K562 (cell line): ENCODE measurements at places on chromosomes 2 and 18.

- H3K27ac ChIP-seq, result no peak overlapping the region
- DNase-seq, result no peak
- no peak overlapping the region for H3K4me3 ChIP-seq
- no peaks in the 10 kb centered on the region for H3K27me3 ChIP-seq
- H3K36me3 ChIP-seq, result no peaks in the 10 kb centered on the region
- H3K4me1 ChIP-seq, result no peaks in the 10 kb centered on the region
Observed at GRCh38 chr2:193973781-193974180, 1683.2 kb upstream of the SLC39A10 start.

GRCh38 chr2:197674591-197674990, 796 bp downstream of the RFTN2 start:
- H3K27me3 ChIP-seq, result no peaks in the 10 kb centered on the region
- H3K4me1 ChIP-seq, result no peaks in the 10 kb centered on the region
- no peak for DNase-seq
- H3K4me3 ChIP-seq, result no peak overlapping the region
- H3K27ac ChIP-seq, result no peak overlapping the region

DNA sequence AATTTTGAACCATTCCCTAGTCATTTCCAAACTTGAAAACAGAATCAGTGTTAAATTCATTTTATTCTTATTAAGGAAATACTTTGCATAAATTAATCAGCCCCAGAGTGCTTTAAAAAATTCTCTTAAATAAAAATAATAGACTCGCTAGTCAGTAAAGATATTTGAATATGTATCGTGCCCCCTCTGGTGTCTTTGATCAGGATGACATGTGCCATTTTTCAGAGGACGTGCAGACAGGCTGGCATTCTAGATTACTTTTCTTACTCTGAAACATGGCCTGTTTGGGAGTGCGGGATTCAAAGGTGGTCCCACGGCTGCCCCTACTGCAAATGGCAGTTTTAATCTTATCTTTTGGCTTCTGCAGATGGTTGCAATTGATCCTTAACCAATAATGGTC, 5.5 kb upstream of the MROH2A start:
- no peaks in the 10 kb centered on the region; the same call in 2 of the 3 replicates for H3K27me3 ChIP-seq
- H3K4me3 ChIP-seq, result no peak overlapping the region
- no peaks in the 10 kb centered on the region for H3K36me3 ChIP-seq

- H3K36me3 ChIP-seq, result no peaks in the 10 kb centered on the region
- no peaks in the 10 kb centered on the region; the same call in 2 of the 3 replicates for H3K27me3 ChIP-seq
- H3K27ac ChIP-seq, result no peak overlapping the region
- H3K4me1 ChIP-seq, result no peaks in the 10 kb centered on the region
Observed at GRCh38 chr2:199589306-199589705, 131.6 kb upstream of the SATB2 start.

DNA sequence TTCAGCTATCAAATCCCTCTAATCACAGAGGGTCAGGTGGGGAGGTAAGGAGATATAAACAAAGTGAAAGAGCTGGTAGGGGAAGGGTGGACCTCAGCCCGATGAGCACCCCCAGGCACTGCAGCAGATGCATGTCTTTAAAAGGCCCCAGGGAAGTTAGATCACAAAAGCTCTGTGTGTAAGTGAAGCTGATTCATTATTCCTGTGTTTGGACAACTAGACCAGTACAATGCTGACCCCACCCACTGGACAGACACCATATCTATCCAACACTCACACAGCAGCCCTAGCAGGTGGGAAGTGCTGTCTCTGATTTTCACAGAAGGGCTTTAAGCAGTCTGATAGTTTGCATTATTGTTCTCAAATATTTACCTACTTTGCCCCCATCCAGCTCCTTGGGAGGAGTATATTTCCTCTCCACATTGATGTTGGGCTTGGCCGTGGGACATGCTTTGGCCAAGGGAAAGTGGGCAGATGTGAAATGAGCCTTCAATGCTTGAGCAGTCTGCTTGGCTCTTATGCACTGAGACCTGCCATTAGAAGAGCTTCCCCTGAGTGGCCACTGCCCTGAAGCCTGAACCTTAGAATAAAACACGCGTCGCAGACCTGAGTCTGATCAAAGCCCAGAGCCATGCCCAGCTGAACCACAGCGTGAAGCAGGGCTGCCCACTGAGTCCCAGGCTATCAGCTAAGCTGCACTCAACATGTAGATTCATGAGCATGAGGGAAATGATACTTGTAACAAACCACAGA, 111.4 kb downstream of the COPS8 start:
- no peak overlapping the region for H3K27ac ChIP-seq
- peaks cover 5% of the 10 kb centered on the region; the same call in 1 of the 2 replicates for H3K4me1 ChIP-seq
- DNase-seq, result no peak
- H3K36me3 ChIP-seq, result no peaks in the 10 kb centered on the region

DNA sequence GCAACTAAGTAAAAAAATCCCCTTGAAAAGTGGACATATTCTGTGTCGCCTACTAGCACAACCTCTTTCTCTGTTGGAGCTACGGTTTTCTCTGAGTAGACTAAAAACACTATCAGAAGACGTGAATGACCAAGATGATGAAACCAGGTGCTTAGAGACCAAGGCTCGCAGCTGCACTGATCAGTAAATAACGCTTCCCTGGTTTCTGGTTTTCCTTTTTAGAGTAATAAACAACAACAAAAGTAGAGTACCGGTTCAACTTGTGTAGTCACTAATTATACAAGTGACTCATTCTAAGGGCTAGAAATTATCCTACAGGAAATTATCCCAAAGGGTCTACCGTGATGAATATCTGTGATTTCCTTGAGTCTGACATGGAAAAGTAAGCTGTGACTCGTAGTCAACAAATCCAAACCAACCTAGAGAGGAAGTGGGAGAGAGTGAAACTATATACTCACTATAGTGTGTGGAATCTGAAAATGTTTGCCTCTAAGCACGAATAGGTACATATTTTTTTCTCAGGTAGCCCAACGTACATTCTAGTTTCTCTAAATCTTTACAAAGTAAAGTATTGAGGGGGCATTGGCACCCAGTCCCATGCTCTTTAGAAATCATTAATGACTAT, 17.8 kb downstream of the RASGRP3 start:
- no peak overlapping the region for H3K27ac ChIP-seq
- no peak for DNase-seq
- no peak overlapping the region for H3K4me3 ChIP-seq
- peaks cover 10% of the 10 kb centered on the region for H3K27me3 ChIP-seq
- no peaks in the 10 kb centered on the region for H3K4me1 ChIP-seq

GRCh38 chr2:208300847-208301618, 35.0 kb downstream of the PIKFYVE start:
- no peak for DNase-seq
- H3K36me3 ChIP-seq, result peaks cover 73% of the 10 kb centered on the region
- H3K4me3 ChIP-seq, result no peak overlapping the region
- 0 out of 2 replicates have a peak, but pooled peaks cover under 1% of the 10 kb centered on the region for H3K4me1 ChIP-seq
- no peaks in the 10 kb centered on the region for H3K27me3 ChIP-seq
